ENCODE measurements at places on chromosomes 2 and 18.
A peak's percentile ranks its signal among the peaks of the same experiment; 100 is the strongest.

GRCh38 chr2:173432049-173432754, 77.5 kb downstream of the CDCA7 start:
- DNase-seq, result no peak

DNA sequence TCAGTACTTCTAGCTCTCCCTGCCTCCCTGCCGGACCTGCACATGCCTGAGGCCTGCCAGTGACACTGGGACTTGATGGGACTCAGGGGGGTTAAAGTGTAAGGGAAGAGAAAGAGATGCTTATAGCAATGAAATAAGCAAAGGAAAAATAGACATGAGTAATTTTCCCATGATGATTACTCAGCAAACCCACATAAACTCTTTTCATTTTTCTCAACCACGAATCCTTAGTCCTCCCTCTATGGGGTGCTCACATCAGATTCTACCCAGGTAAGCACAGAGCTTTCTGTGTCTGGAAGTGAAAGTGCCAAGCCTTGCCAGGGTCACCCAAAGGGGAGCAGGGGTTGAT, 44.8 kb upstream of the ANKRD62 start:
- DNase-seq, result no peak

- no peak for DNase-seq
These were observed 46.3 kb upstream of the VPS54 start for GRCh38 chr2:64065516-64065915.

DNA sequence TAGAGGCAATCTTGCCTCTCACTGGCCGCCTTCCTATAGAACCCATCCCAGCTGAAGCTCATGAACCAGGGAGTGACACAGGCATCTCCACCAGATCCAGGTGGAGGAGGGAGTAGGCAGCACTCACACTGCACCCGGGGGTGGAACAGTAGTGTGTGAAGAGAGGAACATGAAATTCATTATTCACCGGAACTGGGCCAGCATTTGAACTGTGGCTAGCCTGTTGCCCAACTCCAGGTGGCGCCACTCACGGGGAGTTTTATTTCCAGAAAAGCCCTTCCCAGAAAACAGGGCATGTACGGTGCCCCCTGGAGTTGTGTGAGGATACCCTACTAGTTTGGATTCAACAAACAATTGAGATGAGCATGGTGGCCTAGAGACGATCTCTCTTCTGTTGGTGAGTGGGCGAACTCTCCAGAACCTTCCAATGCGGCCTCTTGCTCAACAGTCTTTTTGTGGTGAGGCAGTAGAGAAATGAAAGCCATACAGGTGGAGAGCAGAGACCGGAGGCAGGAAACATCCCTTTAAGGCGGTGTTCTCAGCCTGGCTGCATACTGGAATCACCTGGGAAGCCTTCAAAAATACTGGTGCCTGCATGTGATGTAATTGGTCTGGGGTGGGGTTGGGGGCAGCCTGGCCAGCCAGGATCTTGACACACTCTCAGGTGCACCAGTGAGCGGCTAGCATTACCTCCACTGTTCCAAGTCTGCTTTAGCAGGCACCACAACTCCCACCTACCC, 73.5 kb upstream of the NEDD4L start:
- DNase-seq, result no peak

GRCh38 chr18:22451796-22452195, 34.1 kb upstream of the CTAGE1 start:
- DNase-seq, result no peak

GRCh38 chr2:160940699-160941098, 219.5 kb upstream of the TANK start:
- no peak for DNase-seq

DNA sequence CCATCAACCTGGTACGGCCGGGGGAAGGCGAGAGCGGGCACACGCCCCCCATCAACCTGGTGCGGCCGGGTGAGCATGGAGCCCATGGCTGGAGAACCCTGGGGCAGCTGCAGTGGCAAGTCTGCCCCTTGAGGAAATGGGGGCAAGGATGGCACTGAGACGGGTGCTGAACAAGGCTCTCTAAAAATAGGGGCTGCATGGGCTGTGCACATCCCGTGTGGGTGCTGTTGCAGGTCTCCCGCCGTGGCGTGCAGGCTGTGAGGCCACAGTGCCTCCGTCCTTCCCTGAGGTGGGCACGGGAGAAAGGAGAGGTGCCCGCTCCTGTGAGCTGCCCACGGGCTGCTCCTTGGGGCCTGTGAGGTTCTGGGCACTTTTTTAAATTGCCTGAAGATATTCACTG, 99.2 kb downstream of the NFATC1 start:
- DNase-seq, result no peak

GRCh38 chr2:203659331-203660049, 46.9 kb upstream of the CD28 start:
- DNase-seq, result no peak

- no peak for DNase-seq
These were observed 105.5 kb upstream of the CCDC68 start for GRCh38 chr18:55064760-55065159.

DNA sequence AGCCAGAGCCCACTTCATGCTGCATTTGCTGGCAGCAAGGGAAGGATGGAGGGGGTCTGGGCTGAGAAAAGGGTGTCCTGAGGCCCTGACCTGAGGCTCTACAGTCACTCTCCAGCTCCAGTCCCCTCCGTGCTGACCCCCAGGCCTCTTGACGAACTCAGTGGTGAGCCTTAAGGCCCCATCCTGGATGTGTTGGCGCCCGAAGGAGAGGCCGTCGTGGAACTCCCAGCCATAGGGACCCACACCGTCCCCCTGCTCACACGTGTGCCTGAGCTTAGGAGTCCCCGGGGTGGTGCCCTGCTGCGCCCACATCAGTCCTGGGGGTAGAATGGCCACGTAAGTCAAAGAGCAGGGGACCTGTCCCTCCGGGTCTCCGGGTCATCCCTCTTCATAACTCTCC, 776 bp downstream of the MOGS start:
- no peak for DNase-seq

- DNase-seq, result no peak
These were observed 24.6 kb downstream of the FECH start for GRCh38 chr18:57561728-57562423.

- DNase-seq, result no peak
These were observed 54.2 kb upstream of the ADAM23 start for GRCh38 chr2:206389164-206389563.

GRCh38 chr2:190065839-190066238, 3.3 kb upstream of the MSTN start:
- DNase-seq, result no peak

GRCh38 chr18:11872479-11873136, 21.4 kb downstream of the CHMP1B start:
- no peak for DNase-seq

- no peak for DNase-seq
These were observed at the start of gene ITPRIPL1 for GRCh38 chr2:96325041-96325883. Gene ITPRIPL1 (plus strand): TSS chr2:96325317. CDS start chr2:96325840, 523 bp downstream.

DNA sequence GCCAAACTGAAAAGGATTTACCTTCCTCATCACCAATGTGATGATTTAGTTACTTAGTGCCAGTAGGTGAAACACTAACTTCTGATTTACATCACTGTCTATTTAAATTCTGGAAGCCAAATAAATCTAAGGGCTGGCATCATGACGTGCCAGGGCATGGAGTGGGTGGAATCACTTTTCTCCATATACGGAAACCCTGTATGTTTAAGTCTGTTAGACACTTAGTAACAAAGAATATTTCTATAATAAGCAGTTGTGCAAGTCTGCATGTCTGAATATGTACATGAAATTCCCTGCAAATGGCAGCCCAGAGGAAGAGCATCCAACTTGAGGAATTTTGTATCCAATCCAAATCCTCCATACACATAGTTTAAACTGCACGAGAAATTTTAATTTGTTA, 243.1 kb upstream of the SMAD7 start:
- DNase-seq, result no peak

- no peak for DNase-seq
These were observed 485.4 kb downstream of the PARD3B start for GRCh38 chr2:205030695-205031094.

- no peak for DNase-seq
These were observed 148.4 kb upstream of the SPRED2 start for GRCh38 chr2:65580824-65581223.

DNA sequence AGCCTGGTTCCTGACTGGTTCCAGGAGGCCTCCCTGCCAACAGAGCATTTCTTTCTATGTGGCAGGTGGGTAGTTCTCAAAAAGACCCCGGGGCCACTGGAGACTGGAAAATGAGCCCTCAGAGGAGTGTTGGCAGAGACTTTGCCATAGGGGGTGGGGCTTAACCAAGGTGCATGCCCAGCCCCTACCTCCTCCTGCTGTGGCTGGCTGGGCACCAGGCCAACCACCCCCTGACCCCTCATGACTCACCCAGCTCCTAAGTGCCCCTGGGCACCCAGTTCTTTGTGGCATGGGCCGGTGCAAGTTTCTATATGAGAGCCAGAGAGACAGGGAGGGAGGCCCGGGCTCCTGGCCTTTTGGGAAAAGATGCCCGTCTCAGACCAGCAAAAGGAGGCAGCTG, 98.2 kb upstream of the SMAD2 start:
- DNase-seq, result no peak

- no peak for DNase-seq
These were observed 510.9 kb downstream of the TXNL1 start for GRCh38 chr18:56127322-56128099.

- no peak for DNase-seq
These were observed 137.2 kb downstream of the LRRTM1 start for GRCh38 chr2:80167284-80167808.

GRCh38 chr2:189260361-189260814, 80.8 kb upstream of the COL5A2 start:
- no peak for DNase-seq

GRCh38 chr2:111127351-111127750, 6.6 kb downstream of the BCL2L11 start:
- no peak for DNase-seq

- DNase-seq, result no peak
These were observed 142.7 kb downstream of the VAPA start for GRCh38 chr18:10056506-10056905.

DNA sequence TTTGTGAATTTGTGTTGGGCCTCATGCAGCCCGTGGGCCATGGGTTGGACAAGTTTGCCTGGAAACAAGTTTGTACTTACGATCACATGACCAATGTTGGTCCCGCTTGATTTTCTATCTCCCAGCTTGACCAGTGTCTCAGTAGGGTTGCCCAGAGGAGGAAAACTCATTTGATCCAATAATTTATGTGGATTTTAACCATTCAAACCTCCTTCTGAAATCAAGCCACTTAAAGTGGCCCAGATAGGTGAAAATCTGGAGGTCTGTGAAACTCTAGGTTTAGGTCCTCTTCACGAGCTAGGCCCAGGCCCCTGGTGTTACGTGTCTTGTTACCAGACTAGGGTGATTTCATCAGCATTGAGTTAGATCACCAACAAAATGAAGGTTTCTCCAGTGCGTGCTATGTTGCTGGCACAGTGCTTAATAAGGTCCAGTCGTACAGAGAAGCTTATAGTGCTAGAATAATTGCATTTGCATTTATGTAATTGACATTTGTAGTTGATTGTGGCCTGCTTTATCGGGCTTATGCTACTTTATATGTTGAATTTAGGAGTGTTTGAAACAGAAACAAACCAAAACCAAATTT, 4.4 kb downstream of the ACTR2 start:
- no peak for DNase-seq

- DNase-seq, result no peak
These were observed 18.5 kb downstream of the CHCHD5 start for GRCh38 chr2:112602917-112603316.

DNA sequence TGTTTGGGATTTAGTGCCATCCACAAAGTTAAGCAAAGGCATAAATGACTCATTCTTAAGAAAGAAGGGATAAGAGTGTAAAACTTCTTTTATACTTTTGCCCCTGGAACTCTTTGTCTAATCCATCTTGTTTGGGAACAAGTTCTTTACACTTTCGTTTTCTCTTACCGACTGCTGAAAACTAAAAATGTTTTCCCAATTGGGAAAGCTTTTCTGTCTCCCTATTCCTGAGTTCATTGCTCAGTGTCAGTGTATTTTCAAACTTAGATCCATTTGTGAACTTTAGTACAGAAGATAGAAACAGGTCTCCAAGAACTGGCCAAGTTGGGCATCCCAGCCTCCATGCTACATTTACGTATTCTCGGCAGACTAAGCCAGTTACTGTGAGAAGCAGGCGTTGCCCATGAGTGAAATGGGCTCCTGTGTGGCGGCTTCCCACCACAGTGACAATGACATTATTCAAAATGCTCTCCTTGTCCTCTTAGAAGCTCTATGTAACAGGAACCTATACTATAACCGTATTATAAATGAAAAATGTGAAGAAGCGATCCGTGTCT, 51.7 kb downstream of the TGOLN2 start:
- no peak for DNase-seq

GRCh38 chr2:64957109-64957903, 31.9 kb upstream of the SLC1A4 start:
- DNase-seq, result no peak

GRCh38 chr2:199739413-199740110, 111.4 kb downstream of the FTCDNL1 start:
- peak; percentile 15 for DNase-seq

DNA sequence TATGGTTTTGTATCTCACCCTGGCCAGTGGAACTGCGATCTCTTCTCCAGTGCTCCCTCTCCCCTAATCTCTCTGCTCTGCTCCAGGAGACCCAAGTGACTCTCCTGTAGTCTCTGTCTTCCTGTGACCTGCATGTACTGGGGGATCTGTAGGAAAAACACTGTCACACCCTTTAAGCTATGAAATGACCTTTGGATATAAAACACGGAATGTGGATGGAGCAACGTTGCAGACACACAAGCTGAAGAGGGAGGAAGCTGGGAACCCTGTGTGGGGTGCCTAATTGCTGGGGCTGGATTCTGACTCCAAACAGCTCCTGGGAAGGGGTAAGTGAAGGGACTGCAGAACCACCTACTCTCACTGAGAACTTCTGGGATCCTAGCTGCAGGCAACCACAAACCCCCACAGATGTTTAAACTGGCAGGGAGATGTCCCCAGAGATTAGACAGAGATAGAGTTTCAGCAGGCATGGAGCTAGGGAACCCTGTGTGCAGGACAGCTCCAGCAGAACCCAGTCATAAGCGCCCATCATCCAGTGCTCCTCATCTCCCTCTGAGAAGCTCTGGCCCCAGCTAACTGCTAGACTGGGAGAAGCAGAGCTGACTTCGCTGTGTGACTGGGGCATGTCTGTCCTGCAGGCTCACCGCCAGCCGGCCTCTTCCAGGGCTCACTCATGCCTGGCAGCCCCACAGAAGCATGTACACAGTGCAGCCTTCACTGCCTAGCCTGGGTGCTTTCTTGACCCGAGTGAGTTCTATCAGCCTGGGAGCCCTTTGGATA, 482.7 kb upstream of the SETBP1 start:
- no peak for DNase-seq
